ENCODE measurements at places on chromosomes 1 and 21.

DNA sequence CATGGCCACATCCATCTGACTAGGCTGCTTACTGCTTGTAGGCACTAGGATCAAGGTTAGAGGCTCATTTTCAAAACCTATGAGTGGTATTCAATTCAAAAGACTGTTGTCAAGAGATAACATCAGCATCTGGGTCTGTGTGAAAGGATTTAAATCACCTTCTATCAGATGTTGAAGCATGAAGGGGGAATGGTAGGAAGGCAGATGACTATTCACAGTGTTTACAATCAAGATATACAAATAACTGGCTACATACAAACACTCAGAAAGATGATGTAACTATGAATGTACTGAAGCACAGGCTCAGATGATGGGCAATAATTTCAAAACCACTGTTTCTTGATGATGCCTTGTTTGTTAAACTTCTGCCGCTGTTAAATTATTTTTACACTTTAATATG is 249.2 kb downstream of the SLC45A1 start:
- no peak for DNase-seq

DNA sequence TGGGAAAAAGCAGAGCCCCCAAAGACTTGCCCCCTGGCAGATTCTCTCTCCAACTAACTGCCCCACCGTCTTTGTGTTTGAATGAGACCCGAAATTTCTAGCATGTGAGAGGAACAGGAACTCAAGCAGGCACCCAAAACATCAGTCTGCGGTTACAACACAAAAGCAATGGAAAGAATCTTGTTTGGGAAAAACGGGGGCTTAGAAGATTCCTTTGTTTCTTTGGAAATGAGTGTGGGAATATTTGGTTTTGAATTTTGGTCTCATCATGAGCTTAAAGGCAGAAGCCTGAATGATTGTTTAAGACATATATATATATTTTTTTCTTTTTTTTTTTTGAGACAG is 188.9 kb upstream of the TMEM51 start:
- DNase-seq, result no peak

DNA sequence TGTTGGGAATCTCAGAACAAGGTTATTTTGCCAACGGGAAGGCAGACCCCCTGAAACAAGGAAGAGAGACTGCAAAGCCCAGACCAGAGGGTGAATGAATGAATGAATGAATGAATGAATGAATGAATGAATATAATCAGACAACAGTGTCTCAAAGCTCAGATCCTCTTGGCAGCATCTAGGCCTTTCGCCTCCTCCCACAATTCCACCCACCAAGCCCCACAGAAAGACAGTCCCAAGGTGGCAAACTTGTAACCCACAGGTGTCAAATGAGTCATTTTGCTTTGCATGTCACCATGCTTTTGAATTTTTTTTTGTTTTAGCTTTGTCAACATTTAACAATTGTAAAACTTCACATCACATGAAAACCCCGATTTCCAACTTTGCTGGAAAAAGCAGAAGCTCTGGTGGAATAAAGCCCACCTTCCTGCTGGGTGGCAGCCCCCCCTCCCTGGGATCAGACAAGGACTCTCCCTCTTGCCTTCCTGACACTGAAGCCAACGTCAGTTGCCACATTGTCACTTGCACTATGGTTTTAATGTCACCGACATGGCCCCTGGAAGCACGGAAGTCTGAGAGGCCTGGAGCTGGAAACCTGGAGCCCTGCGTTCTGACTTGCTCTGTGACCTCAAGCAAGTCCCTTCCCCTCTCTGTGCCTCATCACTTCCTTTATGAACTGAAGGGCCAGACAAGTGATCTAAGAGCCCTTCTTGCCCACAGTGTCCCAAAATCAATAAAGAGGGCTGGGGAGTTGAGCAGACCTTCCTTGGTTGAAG is 134.6 kb upstream of the RUNX3 start:
- no peak for DNase-seq

- no peak for DNase-seq
These were observed 328.1 kb upstream of the SNX7 start for GRCh38 chr1:98333406-98333805.

- DNase-seq, result peak; percentile 13
These were observed 3.8 kb upstream of the GALE start for GRCh38 chr1:23804183-23804835.

GRCh38 chr1:41447995-41448770 is 36.3 kb downstream of the EDN2 start:
- DNase-seq, result no peak

- DNase-seq, result no peak
These were observed 86.2 kb downstream of the C1orf94 start for GRCh38 chr1:34262921-34263320.

- no peak for DNase-seq
These were observed 233.5 kb downstream of the PBX1 start for GRCh38 chr1:164792410-164793004.

- DNase-seq, result no peak
These were observed 488.9 kb downstream of the SMYD3 start for GRCh38 chr1:246018146-246018545.

DNA sequence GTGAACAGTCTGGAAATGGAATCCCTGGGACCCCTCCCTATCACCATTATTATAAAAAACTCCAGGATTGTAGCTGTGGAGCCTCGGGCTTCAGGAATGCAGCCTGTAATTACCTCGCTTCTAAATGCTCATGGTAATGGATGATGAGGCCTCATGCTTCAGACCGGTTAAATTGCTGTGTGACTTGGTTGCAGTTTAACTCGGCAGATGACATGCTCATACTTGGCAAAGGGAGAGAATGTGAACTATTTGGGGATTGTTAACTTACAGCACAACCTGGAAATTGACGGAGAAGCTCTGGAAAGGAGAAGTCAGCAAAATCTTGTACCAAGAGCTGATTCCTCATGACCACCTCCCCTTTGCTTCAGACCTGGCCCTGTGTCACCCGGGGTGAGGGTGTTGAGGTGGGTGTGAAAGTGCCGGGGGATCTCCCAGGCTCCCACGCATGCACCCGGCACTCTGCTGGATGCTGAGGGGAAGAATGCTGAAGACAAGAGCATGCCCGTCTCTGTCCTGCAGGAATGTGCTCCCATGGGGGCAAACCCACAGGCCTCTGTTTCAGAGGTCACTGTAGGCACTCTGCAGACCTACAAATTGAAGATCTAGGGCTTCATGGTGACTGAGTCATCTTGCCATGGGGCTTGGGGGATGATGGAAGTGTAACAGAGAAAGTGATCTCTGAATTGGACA is 364.8 kb downstream of the RPS6KC1 start:
- DNase-seq, result no peak

DNA sequence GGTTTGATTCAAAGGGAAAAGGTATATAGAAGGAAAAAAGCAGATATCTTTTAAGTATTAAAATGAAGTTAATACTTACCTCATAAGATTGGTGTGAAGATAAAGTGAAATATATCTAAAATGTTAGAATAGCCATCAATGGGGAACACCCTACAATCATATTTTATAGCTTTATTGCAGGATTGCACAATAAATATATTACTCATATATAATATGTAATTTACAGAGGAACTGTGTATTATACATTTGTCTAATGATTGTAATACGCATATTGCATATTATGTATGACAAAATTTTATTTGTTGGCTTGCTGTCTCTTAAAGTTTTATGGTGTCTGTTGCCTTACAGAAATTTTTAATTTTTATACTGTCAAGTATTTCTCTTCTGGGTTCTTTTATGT is 47.8 kb downstream of the UCHL5 start:
- no peak for DNase-seq

DNA sequence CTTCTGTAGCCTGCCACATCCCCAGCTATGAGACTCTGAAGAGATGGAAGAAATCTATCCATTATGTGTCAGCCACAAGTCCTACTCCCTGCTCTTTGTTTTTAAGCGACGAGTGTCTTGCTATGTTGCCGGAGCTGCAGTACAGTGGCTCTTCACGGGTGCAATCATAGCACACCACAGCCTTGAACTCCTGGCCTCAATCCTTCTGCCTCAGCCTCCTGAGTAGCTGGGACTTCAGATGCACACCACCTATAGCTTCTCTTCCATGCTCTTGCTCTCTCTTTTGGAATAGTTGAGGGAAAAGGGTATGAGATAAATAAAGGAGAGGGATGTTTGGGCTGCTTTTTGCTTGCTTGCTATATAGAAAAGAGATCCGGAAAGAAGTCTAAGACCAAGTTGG is 1.6 kb downstream of the TUFT1 start:
- DNase-seq, result no peak

GRCh38 chr1:22944346-22945055 is 28.2 kb downstream of the LACTBL1 start:
- no peak for DNase-seq

DNA sequence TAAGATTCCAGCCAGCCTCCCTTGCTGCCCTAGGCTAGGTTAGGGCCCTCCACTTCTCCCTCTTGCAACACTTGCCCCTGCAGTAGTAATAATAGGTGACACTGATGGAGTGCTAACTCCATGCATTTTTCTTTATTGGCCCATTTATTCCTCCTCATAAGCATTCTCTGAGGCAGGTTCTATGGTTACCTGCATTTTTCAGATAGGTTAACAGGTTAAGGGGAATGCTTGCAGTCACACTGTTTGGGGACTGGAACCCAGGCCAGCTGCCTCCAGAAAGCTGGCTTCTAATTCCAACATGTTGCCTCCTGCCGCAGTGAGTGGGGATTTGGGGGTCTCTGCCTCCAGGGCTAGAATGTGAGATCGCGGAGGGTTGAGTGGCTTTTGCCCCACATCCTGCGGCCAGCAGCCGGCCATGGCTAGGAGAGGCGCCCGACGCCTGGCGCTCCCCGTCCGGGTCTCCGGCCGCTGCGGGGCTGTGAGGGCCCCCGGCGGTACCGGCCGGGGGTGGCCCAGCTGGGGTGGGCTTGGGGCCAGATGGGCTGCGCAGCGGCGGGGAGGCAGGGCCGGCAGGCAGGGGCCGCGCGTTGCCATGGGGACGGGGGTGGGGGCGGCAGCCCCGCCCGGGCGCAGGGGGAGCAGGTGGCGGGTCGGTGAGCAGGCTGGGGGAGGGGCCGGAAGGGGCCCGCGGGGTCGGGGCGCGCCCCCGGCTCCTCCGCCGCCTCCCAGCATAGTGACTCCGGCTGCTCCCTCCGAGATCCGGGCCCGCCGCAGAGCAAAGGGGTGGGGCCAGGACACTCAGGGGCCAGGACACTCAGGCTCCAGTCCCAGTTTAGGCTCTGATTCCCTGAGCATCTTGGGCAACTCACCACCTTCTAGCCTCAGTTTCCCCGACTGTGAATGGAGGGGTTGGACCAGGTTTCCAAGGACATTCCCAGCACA is 68.4 kb upstream of the SSBP3 start:
- no peak for DNase-seq

DNA sequence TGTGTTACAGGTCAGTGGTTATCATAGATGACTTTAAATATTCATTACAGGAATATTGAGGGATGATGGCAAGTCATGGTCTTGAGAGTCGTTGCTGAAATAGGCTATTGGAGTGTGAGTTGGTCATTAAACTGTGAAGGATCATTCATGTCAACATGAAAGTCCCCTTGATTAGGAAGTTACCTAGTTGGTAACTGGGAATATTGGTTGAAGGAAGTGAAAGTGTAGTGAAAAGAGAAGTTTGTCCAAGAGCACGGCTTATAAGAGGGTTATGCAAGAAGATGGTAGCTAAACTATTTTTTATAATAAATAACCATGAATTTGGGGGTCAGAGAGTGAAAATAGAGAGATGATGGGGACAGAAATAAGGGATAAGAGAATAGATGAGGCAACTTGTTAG is 16.9 kb downstream of the CRB1 start:
- DNase-seq, result no peak

- no peak for DNase-seq
These were observed 135.6 kb downstream of the ST6GALNAC3 start for GRCh38 chr1:76210160-76210559.

DNA sequence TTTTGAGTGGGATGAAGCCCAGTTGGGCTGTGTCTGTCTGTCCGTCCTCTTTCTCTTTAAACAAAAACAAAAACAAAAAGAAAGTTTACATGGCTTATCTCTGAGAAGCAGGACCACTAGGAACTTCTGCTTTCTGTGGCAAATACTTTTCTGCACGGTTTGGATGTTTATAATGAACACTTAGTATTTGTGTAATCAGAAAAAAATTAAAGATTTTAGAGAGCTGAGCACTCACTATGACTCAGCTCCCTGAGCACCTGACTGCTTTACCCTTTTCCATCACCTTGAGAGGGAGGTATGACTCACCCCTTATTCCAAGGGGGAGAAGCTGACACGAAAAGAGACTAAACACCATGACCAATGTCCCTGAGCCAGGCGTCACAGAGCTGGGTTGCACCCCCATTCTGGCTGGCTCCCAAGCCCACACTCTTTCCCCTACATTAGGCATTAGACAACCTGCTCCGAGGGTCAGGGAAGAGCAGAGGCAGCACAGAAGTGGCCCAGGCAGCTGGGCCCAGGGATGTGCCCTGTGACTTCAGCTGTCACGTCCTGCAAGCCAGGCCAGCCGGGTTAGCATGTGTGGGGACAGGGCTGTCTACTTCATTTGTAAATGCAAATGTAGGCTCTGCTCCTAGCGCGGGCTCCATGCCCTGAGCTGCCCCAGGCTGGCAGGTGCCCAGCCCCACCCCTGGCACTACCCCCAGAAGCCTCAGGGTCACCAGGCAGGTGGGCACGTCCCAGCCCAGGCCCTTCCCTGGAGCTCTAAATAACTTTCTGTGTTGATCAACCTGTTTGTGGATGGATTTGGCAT is 30.4 kb downstream of the RAP1GAP start:
- no peak for DNase-seq

DNA sequence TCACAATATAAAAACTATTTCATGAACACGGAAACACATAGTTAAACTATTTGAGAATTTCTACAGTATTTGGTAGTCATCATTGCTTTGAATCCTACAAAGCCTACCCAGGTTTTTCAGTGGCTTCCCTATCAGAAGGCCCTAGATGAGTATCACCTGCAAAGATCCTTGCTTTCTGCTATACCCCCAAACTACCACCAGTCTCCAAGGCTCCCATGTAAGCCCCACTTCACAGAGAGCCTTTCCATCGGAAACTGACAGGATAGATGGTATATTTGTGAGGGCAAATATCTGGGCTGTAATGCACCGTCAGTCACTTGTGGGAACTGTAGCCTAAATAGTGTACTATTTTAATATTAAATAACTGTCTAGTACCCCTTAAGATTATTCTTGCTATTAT is 674.3 kb downstream of the BRINP3 start:
- DNase-seq, result no peak

DNA sequence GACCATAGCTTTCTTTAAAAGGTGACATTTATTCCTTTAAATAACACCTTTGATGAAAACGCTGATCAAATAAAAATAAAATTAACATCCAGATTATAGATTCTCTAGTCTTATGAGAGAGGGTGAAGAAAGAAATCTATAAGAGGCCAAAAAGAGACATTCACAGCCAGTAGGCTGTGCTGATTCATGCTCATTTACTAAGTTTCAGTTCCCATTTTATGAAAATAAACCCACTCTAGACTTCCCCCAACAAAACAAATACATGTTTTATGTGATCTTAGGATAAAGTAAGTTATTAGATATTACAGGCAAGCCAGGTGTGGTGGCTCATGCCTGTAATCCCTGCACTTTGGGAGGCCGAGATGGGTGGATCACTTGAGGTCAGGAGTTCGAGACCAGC is 21.1 kb downstream of the ESRRG start:
- DNase-seq, result no peak

GRCh38 chr1:116743535-116743934 is 10.7 kb upstream of the CD2 start:
- DNase-seq, result no peak

GRCh38 chr1:66335859-66336640 is 197.9 kb upstream of the SGIP1 start:
- peak; percentile 95 for DNase-seq

GRCh38 chr1:196515904-196516303 is 92.3 kb downstream of the KCNT2 start:
- no peak for DNase-seq
